Left lung (tissue), 14 donors: ENCODE measurements at places on chromosomes 3 and 15.

- DNase-seq, result no peak
These were observed 16.3 kb downstream of the SV2B start for GRCh38 chr15:91116113-91117067.

DNA sequence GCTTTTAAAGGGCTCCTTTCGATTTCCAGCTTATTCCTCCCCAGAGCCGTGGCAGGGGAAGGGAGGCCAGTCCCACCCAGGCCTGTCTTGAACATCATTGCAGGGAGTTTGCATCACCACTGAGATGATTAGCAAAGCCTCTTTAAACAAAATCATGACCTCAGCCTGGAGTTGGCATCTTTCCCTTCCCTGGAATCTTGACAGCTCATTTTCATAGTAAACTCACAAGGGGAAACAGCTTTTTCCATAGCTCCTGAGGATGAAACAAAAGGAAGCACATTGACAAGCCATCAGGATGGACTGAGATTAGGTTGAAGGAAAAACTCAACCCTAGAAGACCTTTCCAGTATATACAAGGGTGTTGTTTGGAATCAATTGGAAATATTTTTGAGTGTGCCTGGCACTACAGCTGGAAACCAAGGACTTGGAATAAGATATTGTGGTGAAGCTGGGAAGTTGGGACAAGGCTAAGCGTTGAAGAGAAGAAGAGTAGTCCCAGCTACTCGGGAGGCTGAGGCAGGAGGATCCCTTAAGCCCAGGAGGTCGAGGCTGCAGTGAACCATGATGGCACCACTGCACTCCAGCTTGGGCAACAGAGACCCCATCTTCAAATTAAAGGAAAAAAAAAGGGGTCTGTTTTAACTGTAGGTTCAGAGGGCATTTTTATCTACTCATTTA lies 3.1 kb upstream of the LARP6 start:
- peak; percentile 90 for DNase-seq

- no peak for DNase-seq
These were observed 38.4 kb downstream of the SPSB4 start for GRCh38 chr3:141089339-141090152.

- no peak for DNase-seq
These were observed 796.2 kb downstream of the NR2F2 start for GRCh38 chr15:97126553-97127233.

DNA sequence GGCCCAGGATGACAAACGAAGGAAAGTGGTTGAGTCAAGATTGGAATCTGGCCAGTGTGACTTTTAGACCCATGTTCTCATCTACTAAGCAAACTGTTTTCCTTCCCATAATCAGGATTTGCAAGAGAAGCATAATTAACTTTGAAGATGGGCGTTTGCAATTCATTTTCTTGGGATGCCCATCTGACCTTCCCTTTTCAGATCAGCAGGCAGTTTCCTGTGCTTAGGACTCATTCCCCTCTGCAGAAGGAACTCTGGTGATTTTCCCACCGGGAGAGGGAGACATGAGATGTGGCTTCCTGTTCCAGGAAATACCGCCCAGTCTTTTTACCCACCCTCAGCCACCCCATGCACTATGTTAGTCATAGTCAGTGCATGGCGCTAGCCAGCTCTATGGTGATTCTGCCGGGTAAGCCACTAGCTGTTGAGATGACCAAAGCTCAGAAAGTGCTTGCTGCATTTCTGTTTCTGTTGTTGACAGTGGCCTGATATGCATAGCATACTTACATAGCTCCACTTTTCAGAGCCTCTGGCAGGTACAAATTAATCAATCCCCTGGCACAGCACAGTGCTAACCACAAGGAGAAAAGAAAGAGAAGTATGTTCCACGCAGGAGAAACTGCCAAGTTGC lies 129.4 kb downstream of the VGLL4 start:
- DNase-seq, result no peak

GRCh38 chr3:31833391-31834190 lies 147.5 kb downstream of the OSBPL10 start:
- DNase-seq, result no peak

GRCh38 chr3:161409069-161409468 lies 37.8 kb upstream of the SPTSSB start:
- DNase-seq, result no peak

DNA sequence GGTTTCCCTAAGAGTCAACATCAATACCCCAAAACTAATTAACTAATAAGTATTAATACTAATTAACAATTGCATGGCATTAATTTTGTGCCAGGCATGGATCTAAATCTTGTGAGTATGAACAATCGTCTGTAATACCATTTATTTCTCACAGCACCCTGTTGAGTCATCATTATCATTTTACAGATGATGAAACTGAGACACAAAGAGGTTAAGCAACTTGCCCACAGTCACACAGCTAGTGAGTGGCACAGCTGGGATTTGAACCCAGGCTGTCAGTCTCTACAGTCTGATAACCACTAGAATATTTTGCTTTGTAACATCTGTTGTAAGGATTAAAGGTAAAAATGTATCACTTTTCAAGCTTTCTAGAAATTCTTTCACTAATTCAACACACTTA lies 423.4 kb upstream of the WNT5A start:
- no peak for DNase-seq

GRCh38 chr15:52975941-52976449 lies 185.9 kb upstream of the ONECUT1 start:
- no peak for DNase-seq

DNA sequence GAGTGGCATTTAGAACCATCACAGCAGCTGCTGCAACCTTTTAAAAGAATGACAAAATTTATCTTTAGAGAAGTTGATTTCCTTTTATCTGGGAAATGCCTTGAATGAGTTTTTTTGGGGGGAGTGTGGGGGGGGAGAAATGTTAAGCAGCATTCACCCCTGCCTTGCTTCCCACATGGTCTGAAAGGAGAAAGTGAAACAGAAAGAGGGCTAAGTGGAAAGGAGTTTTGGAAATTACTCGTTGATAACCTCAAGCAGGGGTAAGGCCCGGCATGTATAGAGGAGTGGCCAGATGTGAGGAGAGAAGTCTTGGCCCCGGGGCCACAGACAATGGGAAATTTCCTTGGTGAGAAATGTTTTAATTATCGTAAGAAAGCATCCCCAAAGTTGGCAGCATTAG lies 23.5 kb downstream of the B3GALNT1 start:
- no peak for DNase-seq

DNA sequence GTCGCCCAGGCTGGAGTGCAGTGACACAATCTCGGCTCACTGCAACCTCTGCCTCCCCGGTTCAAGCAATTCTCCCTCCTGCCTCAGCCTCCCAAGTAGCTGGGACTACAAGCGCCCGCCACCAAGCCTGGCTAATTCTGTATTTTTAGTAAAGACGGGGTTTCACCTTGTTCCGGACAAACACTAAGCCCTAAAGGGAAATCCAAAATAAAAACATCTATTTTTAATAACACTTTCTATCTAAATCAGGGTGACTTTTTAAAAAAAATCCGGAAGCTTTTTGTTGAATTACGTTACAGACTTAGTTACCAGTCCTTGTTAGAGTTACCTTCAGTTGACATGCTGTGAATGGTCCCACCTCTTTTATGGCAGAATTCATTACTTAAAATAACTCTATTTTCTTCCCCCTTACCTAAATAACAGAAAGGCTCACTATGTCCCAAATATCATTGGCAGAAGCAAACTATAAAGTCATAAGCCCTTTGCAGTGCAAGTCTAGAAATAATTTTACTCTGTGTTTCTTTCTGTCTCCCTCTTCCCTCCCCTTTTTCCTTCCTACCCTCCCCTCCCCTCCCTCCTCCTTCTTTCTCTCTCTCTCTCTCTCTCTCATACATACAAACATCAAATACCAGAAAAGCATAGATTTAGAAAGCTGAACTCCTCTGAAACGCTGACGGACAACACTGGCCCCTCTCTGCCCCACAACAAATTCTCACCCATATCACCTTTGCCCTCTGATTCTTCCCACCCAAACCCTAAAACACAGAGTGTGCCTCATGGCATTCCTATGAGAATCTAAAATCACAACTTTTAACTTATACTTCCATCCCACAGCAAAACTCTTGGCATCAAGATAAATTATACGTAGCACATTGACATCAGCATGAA lies 18.3 kb downstream of the THBS1 start:
- DNase-seq, result no peak

- DNase-seq, result no peak
These were observed 343.9 kb upstream of the CBLB start for GRCh38 chr3:106212665-106213222.

DNA sequence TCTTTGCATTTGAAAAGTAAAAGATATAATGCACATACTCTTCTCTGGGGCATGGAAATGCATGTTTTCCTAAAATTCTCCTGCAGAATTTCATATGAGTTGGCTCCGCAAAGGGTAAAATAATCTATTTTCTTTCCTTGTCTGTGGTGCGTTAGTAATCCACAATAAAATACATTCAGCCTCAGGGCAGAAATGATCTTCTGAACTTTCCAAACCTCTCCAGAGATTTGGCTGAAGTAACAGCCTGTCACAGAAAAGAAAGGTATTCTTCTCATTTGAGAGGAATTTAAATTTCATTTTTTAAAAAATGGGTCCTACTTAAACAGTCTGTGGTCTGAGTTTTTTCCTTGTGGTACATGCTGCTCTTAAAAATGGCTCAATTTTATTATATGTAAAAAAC lies 182.7 kb upstream of the DCBLD2 start:
- DNase-seq, result no peak

- DNase-seq, result no peak
These were observed 208.4 kb upstream of the ALCAM start for GRCh38 chr3:105158286-105158685.

DNA sequence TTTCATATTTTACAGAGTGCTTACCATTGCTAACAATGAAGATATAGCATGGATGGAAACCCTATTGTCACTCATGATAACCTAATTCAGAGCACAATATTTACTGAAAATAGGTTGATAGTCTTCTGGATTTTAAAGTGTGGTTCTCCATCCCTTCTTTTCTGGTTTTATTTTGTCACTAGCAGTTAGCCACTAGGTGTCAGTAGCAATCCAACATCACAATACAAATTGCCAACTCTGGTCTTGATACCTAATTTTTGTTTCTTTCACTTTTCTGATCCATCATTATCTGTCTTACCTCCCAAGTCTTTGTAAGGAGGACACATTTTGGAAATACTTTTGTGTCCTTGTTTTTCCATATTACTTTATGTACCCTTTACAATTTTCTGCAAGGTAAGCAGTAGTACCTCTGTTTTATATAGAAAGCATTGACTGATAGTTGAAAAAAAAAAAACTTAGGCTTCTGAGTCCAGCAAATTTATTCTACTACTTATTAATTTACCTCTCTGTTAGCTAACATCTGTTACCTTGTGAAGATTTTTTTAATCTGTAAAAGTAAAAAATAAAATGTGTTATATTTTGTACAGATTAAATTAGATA lies 28.3 kb upstream of the CRYBG3 start:
- peak; percentile 37 for DNase-seq

- peak; percentile 83 for DNase-seq
These were observed 44.8 kb upstream of the RNU6-1 start for GRCh38 chr15:67884514-67885174.

DNA sequence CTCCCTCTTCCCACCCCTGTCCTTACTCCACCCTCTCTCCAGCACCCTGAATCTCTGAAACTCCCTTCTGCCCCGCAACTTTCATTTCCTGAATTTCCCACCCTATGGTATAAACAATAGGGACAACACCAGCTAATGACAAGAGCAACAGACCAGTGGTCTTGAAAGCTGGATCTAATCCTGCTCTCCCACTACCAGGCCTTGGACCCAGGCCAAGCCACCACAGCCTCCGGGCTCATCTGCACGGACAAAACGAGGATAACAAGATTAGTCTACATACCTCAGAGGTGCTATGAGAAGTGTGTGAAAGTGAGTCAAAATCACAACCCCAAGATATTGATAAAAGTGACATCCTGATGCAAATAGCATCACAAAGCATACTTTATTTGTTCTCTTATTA lies 128.6 kb downstream of the ERC2 start:
- DNase-seq, result no peak

DNA sequence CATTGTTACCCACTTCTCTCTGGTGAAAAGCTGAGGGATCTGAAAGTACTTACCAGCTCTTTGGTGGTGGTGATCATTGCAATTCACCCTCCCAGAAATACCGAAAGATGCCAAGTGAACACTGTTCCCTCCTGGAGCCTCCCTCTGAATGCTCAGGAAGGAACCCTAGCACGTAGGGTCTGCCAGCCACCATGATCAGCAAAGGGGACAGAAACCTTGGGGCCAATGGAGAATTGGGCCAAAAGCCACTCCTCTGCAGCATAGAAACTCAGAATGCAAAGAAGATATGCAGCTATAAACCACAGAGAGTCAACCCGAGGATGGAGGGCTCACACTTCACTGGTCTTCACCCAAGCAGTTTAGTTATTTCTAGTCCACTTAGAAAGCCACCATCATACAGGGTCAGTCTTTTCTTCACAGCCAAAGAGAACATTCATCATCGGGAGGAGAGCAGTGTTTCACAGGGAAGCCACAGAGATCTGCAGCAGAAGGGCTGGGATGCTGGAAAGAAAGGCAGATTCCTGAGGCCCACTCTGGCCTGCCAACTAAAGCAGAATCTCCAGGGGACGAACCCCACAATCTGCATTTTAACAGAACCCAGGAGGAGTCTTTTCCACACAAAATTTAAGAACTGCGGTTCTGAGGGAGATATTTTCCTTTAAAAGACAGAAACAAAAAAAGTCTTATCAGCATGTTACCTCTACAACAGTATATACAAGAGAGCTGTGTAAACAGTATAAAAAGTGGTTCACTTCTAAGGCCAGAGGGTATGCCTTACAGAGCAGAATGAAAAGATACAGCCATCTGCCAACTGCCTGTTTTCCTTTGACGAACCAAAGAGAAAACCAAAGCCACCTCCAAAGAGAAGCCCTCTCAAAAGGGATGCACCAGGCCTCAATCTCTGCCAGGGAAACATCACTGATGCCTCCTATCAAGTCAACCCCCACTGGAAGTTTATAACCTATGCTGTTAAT lies 11.3 kb downstream of the TBC1D2B start:
- DNase-seq, result no peak

DNA sequence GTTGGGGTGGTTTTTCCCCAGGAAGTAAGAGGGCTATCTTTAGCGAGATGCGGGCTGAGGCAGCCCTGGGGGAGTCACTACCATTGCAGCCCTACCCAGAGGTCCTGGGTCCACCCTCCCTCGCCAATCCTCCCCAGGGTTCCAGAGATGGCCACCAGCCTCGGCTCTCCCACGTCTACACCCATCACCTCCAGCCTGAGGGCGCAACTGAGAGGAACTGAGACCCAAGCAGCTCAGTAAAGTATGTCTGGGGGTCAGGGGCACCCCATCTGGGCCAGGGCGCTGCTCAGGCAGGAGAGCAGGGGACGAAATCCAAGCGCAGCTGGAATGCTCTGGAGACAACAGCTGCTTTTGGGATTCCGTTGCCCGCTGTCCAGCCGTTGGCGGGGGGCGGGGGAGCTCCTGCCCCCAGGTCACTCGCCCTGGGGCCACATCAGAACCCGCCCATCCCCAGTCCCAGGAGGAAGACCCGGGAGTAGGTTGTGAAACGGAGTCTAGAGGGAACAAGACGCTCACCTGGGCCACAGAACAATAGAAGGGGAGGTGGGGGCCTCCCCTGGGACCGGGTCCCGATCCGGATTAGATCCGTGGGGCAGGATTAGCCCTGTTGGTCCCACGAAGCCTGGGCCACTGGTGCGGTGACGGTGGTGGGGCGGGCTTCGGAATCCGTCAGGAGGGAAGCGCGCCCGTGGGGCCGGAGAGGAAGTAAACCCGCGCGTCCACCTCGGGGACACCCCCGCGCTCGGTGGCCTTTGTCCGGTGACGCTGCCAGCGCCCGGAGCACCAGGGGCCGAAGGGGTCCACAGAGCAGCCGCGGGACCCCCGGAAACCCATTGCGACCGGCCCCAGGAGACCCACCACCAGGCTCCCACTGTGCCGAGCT lies 1.4 kb upstream of the NDUFAF3 start:
- peak; percentile 95 for DNase-seq
